ENCODE measurements at places on chromosomes 6 and 20.

DNA sequence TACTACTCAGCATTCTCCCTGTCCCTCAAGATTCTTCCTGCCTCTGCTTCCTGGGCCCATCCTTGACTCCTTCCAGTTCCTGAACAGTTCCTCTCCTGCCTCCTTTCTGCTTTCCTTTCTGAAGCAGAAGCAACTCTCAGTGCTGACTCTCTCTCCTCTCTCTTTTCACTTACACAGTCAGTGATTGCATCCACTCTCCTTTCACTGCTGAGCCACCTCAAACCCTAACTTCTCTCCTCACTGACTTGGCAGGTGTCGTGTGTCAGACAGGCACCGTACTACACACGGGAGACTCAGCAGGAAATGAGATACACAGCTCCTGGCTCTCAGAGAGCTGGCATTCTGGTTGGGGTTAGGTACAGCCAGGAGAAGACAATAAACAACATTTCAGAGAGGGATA is 5.6 kb downstream of the ABHD16A start:
- no peak for DNase-seq

DNA sequence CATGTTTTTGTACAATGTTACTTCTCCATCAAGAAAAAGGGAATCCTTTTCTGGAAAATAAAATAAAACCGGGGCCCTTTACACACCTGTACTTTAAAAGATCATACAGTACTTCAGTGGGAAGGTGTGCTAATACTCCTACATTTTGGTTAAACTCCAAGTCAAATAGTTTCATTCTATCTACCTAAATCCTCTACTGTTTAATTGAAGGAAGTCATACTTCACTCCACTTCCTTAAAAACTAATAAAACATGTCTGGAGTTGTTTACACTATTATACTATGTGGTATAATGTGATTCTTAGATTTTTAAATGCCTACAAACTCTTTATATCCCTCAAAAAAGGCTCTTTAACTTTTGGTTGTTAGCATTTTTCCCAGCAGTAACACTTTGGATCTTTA is 18.6 kb upstream of the HBS1L start:
- DNase-seq: no peak

- no peak for DNase-seq
These were observed 29.4 kb downstream of the SDCBP2 start for GRCh38 chr20:1299522-1299921.

DNA sequence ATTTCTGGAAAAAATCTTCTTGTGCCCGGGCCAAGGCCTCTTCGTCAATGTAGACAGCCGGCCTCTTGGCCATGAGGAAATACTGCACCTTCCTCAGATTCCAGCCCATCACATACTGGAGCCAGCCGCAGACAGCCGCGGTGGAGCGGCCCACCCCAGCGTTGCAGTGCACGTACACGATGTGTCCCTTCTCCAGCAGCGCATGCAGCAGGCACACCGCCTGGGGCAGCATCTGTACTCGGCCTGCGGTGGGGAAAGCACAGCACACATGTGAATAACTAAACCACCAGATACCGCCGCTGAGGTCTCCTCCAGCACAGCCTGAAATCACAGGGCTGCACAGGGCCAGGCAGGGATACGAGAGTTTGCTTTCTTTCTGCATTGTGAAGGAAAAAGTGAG is 107.9 kb downstream of the EPM2A start:
- DNase-seq: no peak

DNA sequence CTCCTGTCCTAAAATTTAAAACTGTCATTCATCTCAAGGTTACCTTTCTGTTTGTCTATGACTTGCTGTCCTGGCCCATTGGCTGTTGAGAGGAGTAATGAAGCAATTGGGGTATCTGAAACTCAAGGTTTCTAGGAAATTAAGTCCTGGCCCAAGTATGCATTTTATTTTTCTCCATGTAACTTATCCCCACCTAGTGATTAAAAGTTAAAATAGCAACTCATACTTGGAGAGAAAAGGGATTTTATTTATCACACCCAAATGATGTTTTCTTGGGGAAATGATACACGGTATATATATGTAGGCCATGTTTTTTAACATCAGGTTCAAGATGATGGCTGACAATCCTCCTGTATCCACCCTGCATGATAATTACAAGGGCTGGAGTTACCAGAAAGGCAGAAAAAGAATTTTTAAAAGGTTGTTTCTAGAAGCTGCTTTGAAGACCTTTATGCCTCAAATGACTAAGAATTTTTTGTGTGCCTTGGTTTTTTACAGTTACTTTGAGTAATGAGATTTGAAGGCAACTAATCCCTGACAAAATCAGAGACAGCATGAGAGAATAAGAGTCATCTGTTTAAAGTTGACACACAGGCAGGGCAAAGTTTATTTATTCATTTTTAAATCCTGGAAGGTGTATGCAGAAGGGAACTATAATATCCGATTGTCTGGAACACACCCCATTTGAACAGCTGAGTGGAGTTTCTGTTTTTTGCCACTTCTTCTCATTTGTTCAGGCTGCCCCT is 28.9 kb upstream of the C6orf58 start:
- DNase-seq: no peak

DNA sequence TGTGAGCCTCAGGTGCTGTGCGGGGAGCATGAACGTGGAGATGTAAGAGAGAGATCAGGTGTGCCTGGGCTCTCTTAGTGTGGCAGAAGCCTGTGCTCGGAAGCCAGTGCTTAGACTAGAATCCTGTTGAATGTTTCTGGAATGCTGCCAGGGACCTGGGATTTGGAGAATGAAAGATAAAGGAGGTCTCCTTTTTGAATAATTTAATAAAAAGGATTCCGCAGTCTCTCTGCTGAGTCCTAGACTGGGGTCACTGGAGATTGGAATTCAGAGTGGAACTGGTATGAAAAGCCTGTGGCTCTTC is 18.8 kb upstream of the EFCAB8 start:
- no peak for DNase-seq

DNA sequence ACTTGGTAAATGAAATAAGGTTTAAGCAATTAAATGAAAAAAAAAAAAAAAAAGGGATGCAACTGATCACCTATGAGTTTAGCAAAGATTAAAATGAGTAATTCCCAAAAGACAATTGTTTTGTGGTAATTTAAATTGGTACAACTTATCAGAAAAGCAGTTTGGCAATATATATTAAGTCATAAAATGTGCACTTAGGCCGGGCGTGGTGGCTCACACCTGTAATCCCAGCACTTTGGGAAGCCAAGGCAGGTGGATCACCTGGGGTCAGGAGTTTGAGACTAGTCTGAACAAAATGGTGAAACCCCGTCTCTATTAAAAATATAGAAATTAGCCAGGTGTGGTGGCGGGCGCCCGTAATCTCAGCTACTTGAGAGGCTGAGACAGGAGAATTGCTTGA is 7.9 kb downstream of the PHACTR2 start:
- DNase-seq: no peak

DNA sequence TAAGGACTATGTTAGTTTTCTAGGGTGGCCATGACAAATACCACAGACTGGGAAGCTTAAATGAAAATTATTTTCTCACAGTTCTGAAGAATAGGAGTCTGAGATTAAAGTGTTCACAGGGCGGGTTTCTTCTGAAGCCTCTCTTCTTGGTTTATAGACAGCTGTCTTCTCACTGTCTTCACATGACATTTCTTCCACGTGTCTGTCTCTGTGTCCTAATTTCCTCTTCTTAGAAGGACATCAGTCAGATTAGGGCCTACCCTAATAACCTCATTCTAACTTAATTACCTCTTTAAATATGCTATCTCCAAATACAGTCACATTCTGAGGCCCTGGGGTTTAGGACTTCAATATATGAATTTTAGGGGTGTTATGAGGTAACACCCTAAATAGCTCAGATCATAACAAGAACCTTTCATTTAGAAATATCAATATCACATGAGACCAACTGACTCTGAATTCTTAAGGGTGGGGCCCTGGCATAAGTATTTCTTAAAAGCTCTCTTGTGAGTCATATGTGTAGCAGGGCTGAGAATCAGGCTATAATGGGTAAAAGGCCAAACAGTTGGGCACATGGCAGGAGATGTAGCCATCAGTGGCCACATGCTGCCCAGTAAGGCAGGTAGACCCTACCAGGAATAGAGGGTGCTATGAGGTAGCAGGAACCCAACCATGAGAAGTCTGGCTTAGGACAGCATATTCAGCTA is 62.0 kb upstream of the TENT5A start:
- DNase-seq: peak; percentile 20

DNA sequence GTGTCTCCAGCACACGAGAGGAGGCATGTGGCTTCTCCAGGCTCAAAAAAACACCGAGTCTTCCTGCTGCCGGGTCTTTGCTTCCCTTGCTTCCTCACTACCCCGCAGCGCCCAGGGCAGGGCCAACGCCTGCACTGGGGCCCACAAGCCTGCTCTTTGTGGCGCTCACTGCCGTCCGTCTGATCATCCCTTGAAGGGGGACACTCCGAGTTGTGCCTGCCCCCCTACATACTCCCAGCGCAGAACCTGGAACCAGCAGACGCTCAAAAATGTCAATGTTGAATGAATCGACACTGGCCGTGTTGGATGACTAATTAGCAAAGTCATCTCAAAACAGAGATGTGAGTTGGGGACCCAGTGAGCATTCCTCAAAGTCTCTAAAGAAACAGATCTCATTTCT is 8.1 kb upstream of the ARFGAP1 start:
- DNase-seq: no peak

DNA sequence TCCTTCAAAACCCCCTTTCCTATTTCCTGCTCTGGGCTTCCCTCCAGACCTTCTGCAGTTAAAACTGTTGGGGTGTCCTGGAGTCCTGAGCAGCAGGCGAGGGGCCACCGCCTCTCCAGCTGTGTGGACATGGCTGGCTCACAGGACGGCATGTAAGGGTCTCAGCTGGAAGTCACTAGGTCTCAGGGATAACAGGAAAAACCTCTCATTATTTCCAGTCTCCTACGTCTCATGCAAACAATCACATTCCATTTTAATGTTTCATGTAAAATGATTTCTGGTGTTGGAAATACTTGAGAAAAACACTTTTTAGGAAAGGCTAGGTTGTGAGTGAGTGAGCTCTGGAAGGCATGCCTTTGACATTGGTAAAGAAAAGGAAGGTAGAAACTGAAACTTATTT is 158.7 kb downstream of the SCML4 start:
- DNase-seq: no peak

Data from LoVo (cell line).